ENCODE measurements at places on chromosomes 5 and 9.

DNA sequence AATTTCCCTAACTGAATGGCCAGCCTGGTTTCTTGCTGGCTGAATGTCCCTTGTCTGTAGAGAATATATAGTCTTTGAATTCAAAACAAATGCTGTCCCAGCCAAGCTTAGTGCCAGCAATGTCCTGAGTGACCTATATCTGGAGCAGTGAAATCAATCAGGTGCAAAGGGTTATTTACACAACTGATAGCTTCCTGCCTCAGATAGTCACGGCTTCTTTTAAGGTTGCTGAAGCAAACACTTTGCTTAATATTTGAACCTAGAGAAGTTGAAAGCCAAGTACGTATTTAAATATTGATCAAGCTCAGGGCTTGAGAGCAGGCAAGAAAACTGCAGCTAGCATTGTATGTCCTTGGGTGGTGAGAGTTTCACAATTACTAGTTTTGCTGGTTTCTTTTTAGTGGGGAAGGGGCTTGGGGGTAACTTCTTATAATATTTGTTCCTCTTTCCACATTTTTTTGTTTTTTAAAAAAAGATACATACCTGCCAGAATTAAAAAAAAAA, 2.0 kb upstream of the ARHGEF28 start:
- DNase-seq: no peak

DNA sequence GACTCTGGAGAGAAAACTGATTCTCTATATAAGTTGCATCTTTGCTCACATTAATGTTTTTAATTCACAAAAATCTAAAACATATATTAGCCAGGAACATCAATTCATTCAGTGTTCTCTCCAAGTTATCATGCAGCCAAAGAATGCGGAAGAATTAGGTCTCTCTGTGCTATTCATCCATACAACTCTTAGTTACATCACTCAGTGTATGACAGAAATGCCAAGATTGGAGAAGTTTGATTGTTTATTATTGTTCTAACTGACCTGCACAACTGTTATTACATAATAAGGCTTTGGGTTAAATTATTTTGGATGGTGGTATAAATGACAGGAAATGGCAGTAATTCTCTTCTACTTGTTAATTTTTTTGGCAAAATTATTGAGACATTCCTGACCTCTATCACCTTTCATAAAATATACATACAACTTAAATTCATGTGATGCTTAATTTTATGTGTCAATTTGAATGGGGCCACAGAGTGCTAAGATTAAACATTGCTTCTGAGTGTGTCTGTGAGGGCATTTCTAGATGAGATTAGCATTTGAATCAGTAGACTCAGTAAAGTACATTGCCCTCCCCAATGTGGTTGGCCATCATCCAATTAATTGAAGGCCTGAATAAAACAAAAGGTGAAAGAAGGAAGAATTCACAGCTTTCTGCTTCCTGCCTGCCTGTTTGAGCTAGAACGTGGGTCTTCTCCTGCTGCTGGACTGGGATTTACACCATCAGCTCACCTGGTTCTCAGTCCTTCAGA, 70.2 kb downstream of the NR2F1-AS1 start:
- DNase-seq: no peak

DNA sequence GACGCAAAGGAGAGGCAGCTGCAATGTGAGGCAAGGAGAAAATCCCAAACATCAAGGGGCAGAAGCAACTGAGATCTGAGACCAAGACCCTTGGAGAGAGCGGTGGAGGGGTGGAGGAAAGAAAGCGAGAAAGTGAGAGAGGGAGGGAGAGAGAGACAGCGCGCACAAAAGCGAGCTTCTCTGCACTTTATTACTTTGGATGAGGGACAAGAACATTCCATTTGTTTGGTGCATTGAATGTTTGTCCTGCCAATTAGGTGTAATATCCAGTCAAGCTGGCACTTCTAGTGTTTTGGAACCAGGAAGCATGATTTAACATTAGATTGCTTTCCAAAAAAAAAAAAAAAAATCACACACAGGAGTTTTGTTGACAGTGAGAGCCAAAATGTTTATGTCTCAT, 1.4 kb downstream of the CAST start:
- DNase-seq: no peak

DNA sequence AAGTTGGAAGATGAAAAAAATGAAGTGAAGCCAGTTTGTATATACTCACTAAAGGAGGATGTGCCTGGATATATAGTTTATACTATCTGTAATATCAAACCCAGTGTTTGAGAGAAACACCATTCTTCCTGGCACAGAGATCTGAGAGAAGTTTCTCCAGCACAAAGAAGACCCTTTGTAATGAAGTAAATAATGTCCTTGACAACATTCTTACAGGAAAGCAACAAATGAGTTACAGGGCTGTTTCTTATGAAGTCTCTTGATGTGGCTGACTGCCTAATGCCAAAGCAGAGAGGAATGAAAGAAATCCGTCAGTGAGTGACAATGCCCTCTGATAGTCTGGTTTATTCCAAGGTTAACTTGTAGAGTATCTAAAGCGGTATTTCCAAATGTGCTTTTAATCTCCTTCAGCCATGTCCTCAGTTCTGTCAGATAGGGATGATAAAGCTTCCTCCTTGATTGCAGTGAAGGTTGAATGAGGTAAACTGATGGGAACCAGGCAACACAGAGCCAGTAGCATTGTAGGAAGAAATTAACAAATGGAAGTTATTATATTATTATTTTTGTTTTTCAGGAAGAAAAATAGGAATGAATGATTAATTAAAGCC, 123.1 kb upstream of the ZNF608 start:
- DNase-seq: no peak

DNA sequence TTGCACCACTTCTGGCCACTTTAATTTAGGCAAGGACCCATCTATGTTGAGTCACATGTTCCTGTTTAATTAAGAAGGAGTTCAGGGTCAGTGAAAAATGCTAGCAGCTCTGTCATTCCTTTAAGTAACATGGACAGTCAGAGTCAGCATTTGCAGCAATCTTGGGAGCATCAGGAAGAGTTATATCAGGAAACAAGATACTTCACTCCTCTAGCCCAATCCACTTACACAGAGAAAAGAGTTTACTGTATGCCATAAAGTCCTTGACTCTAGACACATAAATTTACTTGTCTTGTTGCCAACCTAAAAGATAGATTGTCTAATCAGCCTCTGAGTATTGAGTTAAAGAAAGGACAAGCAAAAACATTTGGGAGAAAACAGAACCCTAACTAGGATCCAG, 266.7 kb downstream of the PJA2 start:
- DNase-seq: no peak

GRCh38 chr9:112028242-112029221, 131.9 kb downstream of the UGCG start:
- DNase-seq: no peak

DNA sequence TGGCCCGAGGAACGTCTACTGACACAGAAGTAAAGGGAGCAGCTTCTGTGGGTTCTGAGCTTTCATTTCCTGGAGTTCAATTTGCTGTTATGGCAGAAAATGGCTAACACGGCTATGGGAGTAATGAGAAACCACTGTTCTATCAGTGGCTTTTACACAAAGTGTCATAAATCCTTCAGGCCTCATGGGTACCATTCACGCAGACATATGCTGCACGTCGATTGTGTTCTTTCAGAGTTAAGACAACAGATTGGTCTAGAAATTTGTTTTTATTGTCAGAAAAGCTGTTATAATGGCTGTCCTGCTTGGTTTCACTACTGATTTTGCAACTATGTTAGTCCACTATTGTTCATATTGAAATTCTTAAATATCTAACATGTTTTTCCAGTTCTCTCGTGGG, 135.4 kb downstream of the ALDH1A1 start:
- no peak for DNase-seq

DNA sequence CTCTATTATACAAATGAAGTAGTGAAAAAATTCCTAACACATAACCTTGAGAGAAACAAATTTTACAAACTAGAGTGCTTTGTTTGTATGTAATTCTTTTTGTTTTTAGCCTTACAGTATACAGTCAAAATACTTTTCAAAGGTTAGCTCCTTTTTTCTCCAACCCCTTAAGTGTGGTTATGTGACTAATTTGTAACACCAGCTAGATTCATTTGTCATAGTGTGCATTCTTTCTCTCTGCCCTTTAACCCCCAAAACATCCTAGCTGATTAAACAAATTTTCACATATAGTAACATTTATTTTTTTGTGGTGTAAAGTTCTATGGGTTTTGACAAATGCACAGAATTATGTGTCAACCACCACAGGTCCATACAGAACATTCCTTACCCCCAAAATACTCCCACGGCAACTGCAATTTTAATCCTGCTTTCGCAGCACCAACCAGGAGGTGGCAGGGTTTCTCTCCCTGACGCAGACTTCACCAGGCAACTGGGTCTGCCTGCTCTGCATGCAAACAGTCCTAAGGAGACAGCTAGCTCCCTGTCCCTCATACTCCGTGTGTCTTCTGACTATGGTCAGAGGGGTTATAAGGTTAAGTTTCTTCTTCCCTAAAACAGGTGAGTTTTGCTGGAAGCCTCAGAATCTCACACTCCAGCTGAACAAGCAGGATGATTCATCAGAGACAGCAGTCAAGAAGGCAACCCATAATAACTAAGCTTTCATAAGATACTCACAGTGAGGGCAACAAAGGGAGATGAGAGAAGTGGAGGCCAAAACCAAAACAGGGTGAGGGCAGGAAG, 44.5 kb upstream of the NR5A1 start:
- no peak for DNase-seq

GRCh38 chr9:115369322-115369957, 251.5 kb upstream of the TNC start:
- peak; percentile 57 for DNase-seq

- DNase-seq: peak; percentile 37
These were observed 1.2 kb upstream of the OMD start for GRCh38 chr9:92425474-92425873.

DNA sequence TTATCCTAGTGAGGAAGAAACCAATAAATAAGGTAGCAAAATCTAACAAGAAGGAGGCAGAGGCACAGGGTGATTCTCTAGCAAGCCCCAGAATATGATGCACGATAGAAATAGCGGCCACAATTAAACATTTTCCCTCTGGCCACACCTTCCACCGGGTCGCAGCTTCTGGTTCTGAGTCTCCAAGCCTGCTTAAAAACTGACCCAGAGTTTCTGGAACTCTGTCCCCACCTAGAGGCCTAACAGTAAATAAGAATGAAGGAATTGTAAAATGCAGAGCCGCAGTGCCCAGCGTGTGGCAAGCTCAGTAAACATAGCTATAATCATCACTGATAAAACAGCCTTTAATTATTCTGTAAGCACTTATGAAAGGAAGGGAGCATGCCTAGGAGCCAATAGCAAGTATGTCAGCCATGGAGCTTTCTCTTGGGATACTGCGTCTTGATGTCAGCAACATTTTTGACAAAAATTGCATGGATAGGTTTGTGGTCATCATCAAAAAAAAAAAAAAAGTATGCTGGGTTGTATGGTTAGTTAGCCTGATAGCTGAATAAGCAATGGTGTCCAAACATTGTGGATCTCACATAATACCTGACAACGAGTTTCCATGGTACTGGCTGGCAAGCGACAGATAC, 465.5 kb downstream of the DNAH5 start:
- DNase-seq: peak; percentile 20

DNA sequence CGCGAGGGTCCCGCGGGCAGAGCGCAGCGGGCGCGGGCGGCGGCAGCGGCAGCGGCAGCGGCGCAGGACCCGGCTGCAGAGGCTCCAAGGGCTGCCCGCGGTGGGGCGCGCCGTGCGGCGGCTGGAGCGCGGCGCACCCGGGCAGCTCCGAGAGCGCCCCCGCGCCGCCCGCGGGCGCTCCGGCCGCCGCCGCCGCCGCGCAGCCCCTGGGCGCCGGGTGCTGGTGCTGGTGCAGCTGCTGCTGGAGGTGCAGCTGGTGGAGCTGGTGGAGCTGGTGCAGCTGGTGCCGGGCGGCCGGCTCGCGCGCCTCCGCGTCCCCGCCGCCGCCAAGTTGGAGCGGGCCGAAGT, 644 bp downstream of the IER5L start:
- DNase-seq: no peak

DNA sequence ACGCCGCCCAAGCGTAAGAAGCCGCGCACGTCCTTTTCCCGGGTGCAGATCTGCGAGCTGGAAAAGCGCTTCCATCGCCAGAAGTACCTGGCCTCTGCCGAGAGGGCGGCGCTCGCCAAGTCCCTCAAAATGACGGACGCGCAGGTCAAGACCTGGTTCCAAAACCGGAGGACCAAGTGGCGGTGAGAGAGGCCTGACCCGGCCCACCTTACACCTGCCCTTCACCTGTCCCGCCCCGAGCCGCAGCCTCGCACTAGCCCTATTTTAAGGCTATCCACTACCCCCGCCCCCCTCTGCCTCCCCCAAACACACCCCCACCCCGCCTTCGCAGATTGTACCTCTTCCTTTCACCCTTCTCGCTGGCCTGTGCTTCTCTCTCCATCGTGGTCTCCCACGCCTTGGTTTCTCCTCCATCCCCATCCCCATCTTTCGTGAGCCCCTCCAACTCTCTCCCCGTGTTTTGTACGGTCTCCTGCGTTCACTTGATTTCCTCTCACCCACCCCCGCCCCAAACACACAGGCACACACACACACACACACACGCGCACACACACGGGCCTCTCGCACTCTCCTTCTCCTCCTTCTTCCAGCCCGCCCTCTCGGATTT, 1.3 kb downstream of the TLX3 start:
- DNase-seq: no peak

- DNase-seq: no peak
These were observed 375 bp downstream of the NOP16 start for GRCh38 chr5:176388003-176388443.

- no peak for DNase-seq
These were observed 36.7 kb downstream of the ARHGAP26 start for GRCh38 chr5:142806841-142807267.

DNA sequence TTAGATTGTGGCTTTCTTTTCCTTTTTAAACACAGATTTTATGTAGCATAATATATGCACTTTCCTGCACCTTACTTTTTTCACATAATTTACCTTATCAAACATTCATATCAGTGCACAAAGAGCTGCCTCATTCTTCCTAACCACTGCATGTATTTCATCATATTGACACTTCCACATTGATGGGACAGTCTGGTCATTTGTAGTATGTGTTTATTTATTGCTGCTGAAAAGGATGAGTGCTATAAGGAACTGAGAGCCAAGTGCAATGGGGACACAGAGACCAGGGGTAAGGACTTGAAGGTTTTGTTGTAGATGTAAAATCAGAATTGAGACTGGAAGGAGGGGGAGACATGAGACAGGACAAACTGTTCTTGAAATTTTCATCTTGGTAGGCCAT, 193.8 kb downstream of the SMARCA2 start:
- no peak for DNase-seq

DNA sequence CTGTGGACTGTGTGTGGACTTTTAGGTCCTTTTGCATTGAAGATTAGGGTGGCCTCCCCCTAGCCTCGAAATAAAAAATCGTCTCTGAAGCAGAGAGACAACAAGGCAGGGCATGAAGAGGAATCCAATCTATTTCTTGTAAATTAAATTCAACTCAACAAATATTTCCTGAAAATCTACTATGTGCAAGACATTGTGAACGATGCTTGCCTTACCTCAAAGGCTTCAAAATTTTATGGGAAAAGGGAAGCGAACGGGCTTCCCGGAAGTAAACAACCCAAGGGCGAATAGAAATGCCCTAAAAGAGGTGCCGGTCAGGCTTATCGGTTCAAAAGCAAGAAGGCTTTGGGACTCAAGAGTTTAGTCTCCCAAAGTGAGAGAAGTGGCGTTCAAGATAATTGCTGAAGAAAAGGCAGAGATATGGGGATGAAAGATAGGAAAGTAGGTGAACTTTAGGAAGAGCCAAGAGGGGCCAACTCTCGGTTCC, 525 bp downstream of the KIF24 start:
- DNase-seq: no peak

Measured in GM04503 (cell line).